HCT116 (cell line): ENCODE measurements at places on chromosomes 16 and 17. TPM values are rescaled to one million over a fixed set of nuclear protein-coding genes. Genes with fewer than 3 reads are reported as not detected.
A peak's percentile ranks its signal among the peaks of the same experiment; 100 is the strongest.

DNA sequence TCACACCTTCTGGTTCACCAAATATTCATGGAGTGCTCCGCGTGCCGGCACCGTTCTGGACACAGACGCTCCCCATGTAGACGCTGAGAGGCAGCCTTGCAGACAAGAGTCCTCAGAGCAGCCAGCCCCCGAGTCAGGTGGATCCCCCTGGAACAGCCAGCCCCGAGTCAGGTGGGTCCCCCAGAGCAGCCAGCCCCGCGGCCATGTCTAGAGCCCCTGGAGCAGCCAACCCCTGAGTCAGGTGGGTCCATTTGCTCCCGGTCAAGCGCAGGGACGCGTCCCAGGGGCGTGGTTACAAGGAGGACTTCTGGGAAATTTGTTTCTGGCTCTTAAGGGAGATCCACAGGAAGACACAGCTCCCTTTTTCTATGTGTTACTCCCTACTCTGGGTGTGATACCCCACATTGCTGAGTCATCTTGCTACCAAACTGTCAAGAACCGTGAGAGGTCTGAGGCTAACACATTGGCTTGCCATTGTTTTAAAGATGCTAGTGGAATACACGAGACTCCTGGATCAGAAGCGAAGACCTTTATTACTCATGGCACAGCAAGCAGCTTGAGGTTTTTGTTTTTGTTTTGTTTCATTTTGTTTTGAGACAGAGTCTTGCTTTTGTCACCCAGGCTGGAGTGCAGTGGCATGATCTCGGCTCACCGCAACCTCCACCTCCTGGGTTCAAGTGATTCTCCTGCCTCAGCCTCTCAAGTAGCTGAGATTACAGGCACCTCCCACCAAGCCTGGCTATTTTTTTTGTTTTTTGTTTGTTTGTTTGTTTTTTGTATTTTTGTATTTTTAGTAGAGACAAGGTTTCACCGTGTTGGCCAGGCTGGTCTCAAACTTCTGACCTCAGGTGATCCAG is 43.3 kb upstream of the CBFA2T3 start:
- no peak for DNase-seq

- DNase-seq: no peak
Observed at GRCh38 chr17:56723421-56723820, 110.3 kb downstream of the C17orf67 start.

DNA sequence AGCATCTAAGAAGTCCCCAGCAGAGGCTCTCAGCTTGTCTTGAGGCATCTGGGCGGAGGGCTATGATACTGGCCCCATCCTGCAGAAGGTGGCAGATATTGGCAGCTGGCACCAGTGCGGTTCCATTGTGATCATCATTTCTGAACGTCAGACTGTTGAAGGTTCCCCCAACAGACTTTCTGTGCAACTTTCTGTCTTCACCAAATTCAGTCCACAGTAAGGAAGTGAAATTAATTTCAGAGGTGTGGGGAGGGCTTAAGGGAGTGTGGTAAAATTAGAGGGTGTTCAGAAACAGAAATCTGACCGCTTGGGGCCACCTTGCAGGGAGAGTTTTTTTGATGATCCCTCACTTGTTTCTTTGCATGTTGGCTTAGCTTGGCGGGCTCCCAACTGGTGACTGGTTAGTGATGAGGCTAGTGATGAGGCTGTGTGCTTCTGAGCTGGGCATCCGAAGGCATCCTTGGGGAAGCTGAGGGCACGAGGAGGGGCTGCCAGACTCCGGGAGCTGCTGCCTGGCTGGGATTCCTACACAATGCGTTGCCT is at the start of gene CIITA:
Gene CIITA, plus strand, starts transcription at position 404 of the 543 bp plus-strand sequence. Its CDS starts 129 bp downstream, at position 533.
- DNase-seq: peak; percentile 81

Gene PDILT
- not detected for total RNA-seq

Gene RAB37
- total RNA-seq: 8.2 TPM

Gene ZPBP2
- total RNA-seq: not detected

Gene HAP1
- total RNA-seq: 3.4 TPM

Gene SYNGR3
- total RNA-seq: 11.5 TPM

GRCh38 chr17:72107100-72107499 is 13.7 kb upstream of the SOX9 start:
- no peak for DNase-seq

DNA sequence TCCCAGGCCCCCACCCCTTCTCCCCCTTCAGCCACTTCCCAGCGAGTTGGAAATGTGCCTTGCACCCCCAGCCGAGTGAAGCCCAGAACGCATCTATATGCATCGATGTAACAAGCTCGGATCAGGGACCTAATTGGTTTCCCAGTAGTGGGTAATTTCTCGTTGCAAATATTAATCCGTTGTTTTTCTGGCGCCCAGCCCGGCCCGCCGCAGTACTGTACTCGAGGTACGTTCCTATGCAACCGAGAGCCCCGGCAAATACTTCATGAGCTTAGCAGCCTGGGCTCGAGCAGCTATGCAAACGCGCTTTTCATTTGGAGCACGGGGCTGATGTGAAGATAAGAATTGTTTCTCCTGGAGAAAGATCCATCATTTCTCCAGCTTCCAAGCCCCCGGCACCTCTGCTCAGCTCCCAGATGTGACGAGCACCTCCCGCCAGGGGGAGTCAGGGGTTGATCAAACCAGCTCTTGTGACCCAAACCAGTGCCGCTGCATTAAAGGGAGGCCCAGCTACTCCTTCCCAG is 229.8 kb downstream of the KATNIP start:
- no peak for DNase-seq

DNA sequence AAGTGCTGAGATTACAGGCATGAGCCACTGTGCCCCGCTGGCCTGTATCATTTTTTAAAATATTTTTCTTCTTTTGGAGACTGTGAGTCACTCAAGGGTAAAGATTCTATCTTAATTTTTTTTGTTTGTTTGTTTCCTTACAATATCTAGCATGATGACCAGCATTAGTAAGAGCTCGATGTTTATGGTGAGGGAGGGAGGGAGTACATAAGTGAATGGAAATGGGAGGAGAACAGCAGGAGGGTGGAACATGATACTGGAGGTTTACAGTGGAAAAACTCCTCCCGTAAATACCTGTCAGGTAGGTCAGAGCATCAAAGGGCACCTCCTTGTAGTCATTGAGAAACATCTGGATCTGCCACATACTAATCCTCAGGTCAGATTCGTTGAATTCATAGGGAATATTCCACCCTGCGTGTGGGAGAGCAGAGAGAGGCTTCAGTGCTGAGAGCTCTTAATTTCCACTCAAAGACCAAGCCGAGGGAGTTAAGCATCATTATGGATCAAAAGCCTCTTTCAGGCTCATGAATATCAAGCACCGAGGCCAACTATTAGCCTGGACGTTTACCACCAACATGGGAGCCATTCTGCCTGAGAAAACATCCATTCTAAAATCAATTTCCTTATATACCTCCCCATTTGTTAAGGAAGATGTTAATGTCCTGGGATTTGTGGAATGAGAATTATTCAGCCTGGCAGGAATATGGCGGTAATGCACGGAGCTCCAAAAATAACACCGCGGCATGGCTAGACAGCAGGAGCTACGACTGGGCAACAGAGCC is 51.8 kb downstream of the LYRM1 start:
- peak; percentile 26 for DNase-seq

- DNase-seq: no peak
Observed at GRCh38 chr16:4522051-4522581, 16.5 kb downstream of the CDIP1 start.

GRCh38 chr16:2466667-2467527 is 4.2 kb upstream of the NTN3 start:
- no peak for DNase-seq

DNA sequence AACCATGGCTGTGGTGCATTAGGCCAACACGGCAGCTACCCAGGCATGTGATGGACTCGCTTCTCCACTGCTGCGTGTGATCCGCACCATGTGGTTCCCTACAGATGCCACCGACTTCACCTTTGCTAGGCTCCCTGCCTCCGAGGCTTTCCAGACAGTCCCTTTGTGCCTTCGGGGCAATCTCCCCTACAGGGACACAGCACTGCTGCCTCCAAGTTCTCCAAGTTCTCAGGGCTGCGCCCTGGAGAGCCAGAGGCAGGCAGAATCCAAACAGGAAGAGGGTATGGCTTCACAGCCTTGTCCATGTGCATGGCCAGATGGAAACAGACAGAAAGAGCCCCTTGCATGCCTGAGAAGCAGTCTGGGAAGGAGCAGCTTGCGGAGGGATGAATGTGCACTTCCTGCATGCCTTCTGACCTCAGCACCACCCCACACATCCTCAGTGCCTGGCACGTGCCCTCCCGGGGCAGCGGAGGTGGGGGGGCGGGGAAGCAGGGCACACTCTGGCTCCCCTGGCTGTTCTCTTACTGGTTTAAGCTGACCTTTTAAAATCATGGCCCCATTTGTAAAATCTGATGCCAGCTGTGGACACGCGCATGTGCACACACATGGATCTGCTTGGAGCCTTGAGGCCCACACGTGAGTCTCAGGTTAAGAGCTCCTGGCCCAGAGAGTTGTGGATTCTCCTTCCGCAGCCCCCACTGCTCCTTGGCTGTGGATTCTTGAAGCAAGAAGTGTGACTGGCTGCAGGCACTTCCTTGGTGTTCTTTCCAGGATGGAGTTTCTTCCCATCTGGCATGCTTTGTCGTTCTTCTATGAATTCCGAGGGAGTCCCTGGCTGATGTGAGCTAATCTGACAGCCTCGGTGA is 55.3 kb upstream of the MTSS2 start:
- DNase-seq: no peak

Gene MMP15
- total RNA-seq: 38.5 TPM

GRCh38 chr17:75344666-75345065 is 55.4 kb upstream of the SLC25A19 start:
- DNase-seq: no peak

Gene TM4SF5
- total RNA-seq: not detected

DNA sequence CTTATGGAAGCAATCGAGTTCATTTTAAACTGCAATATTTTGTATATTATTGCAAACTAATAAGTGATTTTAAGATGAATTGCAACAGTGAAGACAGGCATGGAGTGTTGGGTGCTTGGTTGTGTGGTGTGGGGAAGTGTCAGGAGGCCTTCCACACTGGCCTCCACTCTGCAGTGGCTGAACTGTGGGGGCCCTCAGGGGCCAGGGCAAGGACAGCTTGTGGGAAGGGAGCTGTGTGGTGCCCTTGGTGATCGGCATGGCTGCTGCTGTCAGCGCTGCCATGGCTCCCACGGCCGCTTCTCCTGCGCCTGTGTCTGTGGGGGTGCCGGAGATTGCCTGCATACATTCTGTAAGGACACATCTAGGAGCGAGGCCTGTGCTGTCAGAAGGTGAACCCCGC is 19.2 kb downstream of the TCF25 start:
- DNase-seq: no peak

Gene CFAP119
- 12.6 TPM for total RNA-seq

Gene BRIP1
- 22.2 TPM for total RNA-seq

DNA sequence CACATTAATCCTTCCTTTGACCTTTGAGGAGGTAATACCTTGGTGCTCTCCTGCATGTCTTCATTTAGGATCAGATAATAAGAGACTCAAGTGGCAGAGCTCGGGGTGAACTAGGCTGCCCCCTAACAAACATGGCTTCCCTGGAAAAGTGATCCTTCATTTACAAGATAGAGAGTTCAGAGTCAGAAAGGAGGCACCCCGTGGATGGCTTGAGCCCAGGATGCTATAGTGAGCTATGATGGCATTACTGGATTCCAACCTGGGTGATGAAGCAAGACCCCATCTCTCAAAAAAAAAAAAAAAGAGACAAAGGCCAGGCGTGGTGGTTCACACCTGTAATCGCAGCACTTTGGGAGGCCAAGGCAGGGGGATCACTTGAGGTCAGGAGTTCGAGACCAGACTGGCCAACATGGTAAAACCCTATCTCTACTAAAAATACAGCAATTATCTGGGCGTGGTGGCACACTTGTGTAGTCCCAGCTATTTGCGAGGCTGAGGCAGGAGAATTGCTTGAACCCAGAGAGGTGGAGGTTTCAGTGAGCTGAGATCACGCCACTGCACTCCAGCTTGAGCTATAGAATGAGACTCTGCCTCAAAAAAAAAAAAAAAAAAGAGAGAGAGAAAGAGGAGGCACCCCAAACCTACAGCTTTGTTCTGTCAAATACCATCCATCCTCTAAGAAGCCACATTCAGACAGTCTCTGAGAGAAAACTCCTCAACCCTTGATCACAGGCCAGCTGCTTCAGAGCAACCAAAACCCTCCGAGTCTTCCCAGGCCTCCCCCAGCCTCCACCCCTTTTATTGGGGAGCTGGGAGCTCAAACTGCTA is 7.4 kb downstream of the FAM117A start:
- no peak for DNase-seq

Gene LGALS9C
- total RNA-seq: not detected

- DNase-seq: no peak
Observed at GRCh38 chr16:82231008-82231787, 61.2 kb upstream of the MPHOSPH6 start.

GRCh38 chr16:8572919-8573724 is 17.2 kb downstream of the TMEM114 start:
- peak; percentile 29 for DNase-seq

DNA sequence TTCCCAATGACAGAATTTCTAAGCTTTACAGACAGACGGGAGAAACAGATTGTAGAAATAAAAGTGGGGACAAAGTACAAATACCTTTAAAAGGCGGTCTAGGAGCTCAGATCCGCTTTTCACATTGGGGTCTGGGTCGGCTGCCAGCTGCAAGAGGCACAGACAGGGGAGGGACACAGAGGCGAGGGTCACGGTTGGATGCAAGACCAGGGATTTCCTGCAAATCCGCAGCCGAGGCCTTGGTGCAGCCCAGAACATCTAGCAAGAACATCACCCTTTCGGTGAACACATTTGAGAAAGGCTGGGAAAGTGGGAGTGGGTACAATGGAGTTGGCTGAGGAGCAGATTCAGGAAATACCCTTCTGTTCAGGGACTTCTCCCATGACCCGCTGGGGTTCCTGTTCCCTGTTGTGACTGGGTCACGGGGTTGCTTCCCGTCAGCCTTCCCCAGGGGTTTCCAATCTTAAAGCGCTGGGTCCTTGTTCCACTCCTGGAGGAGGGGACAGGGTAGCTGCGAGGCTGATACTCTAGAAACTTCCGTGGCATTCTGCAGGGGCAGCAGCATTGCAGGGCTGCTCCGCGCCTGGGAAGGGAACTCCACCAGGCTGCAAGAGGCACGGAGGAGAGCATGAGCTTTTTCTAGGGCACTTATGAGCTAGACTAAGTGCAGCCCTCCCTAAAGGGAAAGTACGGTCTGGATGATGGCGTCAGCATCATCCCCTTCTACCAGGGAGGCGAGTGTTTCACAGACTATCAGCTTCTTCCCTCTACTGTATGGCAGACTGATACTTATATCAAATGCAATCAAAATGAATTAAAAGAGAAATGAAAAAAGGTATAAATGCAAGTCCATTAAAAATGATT is 16.0 kb downstream of the VAC14 start:
- DNase-seq: no peak

Gene SPHK1
- total RNA-seq: 4.6 TPM

GRCh38 chr16:89955001-89955685 is 6.6 kb downstream of the DEF8 start:
- no peak for DNase-seq

Gene C1QL1
- 3.5 TPM for total RNA-seq

GRCh38 chr16:66091471-66091891 is 275.0 kb upstream of the CDH5 start:
- DNase-seq: no peak

Gene GJD3
- total RNA-seq: not detected

Gene ADAM11
- total RNA-seq: 7.7 TPM

DNA sequence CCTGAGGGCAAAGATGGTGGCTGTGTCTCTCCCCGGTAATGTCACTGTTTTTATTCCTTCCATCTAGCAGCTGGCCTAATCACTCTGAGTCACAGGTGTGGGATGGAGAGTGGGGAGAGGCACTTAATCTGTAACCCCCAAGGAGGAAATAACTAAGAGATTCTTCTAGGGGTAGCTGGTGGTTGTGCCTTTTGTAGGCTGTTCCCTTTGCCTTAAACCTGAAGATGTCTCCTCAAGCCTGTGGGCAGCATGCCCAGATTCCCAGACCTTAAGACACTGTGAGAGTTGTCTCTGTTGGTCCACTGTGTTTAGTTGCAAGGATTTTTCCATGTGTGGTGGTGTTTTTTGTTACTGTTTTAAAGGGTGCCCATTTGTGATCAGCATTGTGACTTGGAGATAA is 5.5 kb upstream of the RAPGEFL1 start:
- no peak for DNase-seq
